NCI-H774 (cell line): ENCODE measurements at places on chromosomes 1 and 21.

GRCh38 chr1:7225711-7226505 lies 440.7 kb downstream of the CAMTA1 start:
- no peak for DNase-seq

GRCh38 chr1:179951383-179952144 lies 3.0 kb upstream of the CEP350 start:
- no peak for DNase-seq

DNA sequence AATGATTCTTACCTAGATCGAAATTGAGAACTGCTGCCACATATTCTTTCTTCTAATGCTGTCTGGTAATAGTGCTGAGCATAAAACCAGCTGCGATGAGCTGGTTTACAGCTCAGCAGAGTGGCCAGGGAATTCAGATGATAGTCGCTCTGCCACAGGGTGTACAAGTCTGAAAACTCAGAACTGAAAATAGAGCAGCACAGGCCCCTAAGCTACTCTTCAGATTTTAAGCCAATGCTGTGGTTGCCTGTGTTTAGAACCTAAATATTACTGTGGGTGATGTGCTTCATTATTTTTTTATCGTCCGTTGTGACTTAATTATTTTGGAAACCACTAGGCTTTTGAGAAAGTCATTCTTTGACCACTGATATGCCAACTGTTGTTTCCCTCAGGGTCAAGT lies 152.0 kb downstream of the ADGRL4 start:
- DNase-seq = no peak

DNA sequence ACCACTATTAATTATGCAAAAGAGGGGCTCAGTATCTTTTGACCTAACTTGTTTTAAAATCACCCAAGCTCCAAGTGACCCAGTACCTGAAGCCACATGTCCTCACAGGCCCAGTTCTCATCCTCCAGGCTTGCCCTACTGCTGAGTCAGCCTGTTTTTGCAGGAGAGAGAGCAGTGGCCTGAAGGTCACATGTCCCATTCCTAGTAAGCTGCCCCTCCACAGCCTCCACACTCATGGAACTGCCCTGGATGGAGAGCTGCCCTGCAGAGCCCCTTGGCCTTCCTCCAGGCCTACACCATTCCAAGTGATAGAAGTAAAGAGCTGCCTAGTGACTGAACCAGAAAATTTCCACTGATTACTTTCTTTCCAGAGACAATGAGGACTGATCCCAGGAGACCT lies 139.8 kb upstream of the ST6GALNAC5 start:
- DNase-seq = no peak
